Activated CD4-positive, alpha-beta T cell treated with anti-CD3 and anti-CD28 coated beads, Interleukin-2, amount 10 ng/mL, durations not matched to agents 7 days and 5 days (primary cell): ENCODE measurements at places on chromosomes 3 and 15.

- DNase-seq = no peak
Measured at GRCh38 chr3:72100080-72100511, 315.1 kb upstream of the PROK2 start.

GRCh38 chr15:80957556-80957955 lies 32.1 kb downstream of the MESD start:
- DNase-seq = no peak

DNA sequence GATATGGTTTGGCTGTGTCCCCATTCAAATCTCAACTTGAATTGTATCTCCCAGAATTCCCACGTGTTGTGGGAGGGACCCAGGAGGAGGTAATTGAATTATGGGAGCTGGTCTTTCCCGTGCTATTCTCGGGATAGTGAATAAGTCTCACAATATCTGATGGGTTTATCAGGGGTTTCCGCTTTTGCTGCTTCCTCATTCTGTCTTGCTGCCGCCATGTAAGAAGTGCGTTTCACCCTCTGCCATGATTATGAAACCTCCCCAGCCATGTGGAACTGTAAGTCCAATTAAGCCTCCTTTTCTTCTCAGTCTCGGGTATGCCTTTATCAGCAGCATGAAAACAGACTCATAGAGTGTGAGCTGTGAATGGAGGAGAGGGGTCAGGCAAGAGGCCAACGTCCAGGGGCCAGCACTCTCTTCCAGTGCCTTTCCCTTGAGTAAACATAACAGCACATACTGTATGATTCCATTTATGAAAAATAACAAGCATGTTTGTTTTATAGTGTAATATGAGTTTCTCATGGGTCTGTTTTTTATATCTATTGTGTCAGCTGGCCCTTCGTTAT lies 16.3 kb upstream of the LCTL start:
- no peak for DNase-seq

GRCh38 chr3:147384210-147385058 lies 21.9 kb downstream of the ZIC4 start:
- DNase-seq = no peak

- DNase-seq = no peak
Measured at GRCh38 chr15:57656434-57656833, 50.1 kb upstream of the POLR2M start.

GRCh38 chr3:146473726-146474125 lies 4.4 kb upstream of the PLSCR2 start:
- DNase-seq = no peak

DNA sequence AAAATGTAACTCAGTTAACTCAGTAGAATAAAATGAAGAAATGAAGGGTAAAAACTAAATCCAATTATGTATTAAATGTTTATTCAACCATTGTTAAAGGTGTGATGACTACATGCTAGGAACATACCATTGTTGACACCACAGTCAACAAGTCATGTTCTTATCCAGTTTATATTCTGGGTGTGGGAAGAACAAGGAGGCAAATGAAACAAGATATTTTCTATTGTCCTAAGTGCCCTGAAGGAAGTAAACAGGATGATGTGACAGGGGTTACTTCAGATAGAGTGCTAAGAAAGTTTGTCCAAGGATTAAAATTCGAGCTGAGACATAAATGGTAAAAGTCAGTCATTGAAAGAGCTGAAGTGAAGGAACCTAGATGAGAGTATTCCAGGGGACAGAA lies 13.1 kb downstream of the AP3S2 start:
- DNase-seq = no peak

DNA sequence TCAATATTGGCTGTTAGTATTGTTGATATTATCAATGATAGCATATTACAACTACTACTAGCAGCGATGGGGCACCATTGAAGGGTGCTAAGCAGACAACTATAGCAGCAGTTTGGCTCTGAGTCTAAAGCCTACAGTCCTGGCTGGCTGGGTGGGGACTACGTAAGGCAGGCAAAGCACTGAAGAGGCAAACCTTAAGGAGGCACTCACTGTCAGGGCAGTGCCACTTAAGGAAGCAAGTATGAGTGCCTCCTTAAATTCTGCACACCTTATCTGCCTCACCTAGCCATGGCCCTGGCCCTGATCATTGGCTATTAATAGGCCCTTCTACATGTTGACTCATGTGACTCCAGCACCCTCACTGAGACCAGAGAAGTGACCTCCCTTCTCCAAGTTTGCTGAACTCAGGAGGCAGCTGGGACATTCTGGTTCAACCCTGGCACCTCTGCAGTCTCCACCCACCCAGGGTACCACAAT lies 20.6 kb downstream of the CDCP1 start:
- DNase-seq = no peak

DNA sequence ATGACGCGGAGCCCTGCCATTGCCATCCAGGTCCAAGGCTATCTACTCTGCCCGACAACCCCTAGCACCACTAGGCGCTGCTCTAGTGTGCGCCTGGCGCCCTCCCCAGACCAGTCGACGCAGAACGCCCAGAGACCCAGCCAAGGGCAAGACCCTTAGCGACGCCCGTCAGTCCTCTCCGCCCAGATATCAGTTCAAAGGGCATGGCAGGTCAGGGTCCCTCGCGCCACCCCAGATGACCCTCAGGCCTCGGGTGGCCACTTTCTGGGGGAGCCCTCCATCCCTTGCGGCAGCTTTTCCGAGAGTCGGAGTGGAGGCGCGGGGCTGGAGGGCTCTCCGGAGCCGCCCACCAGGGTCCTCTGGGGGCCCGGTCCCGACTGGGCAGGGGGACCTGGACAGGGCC lies 371 bp upstream of the CLSTN2 start:
- no peak for DNase-seq

- no peak for DNase-seq
Measured at GRCh38 chr15:41154412-41154811, 38.3 kb upstream of the INO80 start.

- DNase-seq = peak; percentile 29
Measured at GRCh38 chr3:33915796-33916546, 117.5 kb downstream of the PDCD6IP start.
